ENCODE measurements at places on chromosomes 3 and 15.

DNA sequence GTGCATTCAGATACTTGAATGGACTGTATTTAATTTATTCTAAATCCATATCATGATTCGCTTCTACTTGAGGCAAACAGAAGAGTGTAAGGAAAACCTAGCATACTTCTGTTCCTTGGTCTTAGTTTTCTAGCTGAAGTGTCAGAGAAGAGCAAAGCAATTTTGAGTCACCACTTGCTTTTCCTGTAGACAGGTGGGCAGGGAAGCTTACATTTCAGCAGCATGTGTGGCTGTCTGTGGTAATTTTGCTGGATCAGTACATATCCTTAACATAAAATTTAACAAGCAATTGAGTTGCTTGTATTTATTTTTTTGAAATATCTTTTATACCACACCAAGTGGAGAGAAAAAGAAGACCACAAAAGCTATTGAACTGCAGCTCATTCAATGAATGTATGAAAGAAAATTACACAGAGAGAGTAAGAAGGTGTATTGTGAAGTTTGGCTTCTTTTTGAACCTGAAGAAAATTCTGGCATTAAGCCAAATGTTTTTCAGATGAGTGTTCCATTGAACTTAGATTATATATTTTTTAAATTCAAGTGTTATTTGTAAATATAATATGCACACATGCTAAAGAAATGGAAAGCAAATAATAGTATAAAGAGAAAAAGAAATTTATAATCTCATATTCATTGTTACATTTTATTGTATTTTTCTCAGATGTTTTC, 747.6 kb downstream of the NAALADL2 start:
- DNase-seq: no peak

DNA sequence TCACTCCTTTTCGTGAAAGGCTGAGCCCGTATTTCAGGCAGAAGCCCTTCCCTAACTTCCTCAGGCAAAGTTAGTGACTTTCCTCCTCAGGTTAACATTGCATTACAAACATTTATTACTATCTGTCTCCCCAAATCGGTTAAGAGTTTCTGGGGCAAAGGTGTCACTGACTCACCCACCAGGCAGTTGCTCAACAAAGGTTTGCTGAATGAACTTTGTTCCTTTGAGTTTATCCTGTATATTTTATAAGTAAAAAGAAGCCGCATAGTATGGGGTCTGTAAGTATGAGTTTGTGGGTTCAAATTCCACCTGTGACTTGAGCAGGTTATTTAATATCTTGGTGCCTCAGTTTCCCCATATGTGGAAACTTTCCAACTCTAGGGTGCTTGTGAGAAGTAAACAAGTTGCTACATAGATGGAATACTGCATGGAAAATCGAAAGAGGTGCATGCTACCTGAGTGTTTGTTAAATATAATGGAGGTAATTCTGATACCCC, 177.7 kb downstream of the THRB start:
- no peak for DNase-seq

DNA sequence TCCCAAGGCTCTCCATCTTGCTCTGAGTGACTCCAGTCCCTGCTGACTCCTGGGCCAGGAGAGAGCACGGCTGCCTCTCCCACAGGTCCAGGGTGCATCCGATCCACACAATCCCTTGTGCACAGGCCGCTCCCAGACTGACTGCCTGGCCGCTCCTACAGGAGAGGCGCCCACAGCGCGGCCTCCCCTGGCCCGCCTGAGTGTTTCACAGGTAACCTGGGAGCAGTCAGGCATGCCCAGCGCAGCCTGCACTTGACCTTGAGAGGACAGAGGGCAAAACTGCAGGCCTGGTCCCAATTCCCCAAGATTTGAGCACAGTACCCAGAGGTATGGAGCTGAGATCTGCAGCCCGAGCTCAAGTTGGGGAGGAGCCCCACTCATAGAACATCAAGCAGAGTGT, 490.2 kb downstream of the CNTN6 start:
- no peak for DNase-seq

- DNase-seq: no peak
Measured at GRCh38 chr3:114556657-114557213, 262.9 kb downstream of the TIGIT start.

DNA sequence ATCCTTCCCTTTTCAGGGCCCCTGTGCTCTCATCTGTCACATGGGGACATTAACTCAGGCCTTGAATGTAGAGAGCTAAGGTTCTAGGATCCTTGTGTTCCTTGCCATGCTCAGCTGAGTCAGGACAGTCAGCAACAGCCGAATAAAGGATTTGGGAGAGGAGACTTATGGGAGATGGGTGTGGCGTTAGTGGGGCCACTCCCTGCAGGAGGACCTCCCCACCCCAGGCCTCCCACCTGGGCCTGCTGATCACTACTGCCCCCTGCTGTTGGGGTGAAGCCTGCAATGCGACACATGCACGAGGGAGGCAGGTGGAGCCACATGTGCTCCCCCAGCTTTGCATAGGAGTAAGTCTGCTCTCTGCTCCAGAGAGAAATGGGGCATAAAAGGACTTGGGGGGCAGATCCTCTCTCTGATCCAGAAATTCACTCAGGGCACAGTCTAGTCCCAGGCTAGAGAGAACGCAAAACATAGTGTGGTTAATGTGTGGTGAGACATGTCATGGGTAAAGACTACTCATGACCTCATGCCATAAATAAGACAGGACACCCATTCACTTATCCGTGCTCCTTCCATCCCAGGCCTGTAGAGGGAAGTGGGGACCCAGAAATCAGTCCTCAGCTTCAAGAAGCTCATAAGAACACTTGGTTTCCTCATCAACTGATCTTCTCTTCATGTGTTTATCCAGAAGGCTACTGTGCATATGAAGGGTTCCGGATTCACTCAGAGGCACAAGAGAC, 19.4 kb downstream of the RBP1 start:
- DNase-seq: no peak

GRCh38 chr3:111926266-111926676, 52.6 kb upstream of the ABHD10 start:
- no peak for DNase-seq

DNA sequence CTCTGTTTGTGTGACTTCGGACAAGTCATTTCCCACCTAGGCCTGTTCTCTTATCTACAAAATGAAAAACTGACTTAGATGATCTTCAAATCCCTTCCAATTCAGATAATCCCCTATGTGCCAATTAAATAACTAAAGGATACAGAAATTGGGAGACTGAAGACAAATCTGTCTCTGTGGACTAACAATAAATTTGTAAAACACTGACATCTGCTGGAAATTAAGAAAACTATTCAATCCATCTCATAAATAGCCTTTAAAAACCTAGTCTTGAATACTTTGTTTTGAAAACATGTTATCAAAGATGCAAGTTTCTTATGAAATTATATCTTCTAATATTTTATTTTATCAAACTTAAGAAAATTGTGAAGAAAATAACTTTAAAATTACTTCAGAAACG, 38.3 kb downstream of the MTHFS start:
- DNase-seq: no peak

Measured in activated CD8-positive, alpha-beta T cell treated with anti-CD3 and anti-CD28 coated beads, Interleukin-2, amount 10 ng/mL, durations not matched to agents 7 days and 5 days (primary cell).